ENCODE measurements at places on chromosomes 3 and 15.

DNA sequence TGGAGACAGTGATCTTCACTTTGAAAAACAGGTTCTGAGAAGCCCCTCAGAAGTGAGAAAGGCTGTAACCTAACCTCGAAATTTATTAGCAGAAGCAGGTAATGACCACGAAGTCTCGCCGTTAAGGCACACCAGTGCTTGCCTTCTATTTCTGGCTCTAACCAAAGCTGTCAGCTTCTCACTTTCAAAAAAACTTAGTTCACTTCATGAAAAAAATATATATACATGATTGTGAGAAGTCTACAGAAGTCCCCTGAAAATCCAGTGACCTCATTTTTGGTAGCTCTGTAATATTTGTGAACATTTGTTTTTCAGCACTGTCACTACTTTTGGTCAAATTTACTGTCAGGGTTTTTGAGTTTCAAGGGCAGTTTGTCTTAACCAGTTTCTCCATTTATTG, 19.1 kb upstream of the AKAP13 start:
- no peak for DNase-seq

DNA sequence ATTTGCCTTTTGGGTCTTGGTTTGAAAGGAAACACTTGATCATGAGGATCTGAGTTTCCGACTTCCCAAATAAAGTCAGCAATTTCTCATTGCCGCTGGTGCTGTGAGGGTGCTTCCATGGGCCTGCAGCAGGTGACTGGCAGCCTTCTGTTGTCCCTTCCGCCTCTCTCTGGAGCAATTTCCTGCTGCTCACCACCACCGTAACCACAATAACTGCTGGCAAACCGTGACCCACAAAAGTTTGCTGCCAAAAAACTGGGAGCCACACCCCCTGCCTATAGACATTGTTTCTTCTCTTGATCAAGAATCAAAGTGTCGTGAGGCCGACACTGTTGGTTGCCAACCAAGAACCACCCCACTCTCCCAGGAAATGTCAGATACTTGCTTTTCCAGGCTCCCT, 164.0 kb downstream of the NR2F2 start:
- no peak for DNase-seq

- no peak for DNase-seq
These were observed 70.7 kb downstream of the TTBK2 start for GRCh38 chr15:42849836-42850235.

- DNase-seq, result no peak
These were observed 45.5 kb downstream of the RFTN1 start for GRCh38 chr3:16468002-16468335.

DNA sequence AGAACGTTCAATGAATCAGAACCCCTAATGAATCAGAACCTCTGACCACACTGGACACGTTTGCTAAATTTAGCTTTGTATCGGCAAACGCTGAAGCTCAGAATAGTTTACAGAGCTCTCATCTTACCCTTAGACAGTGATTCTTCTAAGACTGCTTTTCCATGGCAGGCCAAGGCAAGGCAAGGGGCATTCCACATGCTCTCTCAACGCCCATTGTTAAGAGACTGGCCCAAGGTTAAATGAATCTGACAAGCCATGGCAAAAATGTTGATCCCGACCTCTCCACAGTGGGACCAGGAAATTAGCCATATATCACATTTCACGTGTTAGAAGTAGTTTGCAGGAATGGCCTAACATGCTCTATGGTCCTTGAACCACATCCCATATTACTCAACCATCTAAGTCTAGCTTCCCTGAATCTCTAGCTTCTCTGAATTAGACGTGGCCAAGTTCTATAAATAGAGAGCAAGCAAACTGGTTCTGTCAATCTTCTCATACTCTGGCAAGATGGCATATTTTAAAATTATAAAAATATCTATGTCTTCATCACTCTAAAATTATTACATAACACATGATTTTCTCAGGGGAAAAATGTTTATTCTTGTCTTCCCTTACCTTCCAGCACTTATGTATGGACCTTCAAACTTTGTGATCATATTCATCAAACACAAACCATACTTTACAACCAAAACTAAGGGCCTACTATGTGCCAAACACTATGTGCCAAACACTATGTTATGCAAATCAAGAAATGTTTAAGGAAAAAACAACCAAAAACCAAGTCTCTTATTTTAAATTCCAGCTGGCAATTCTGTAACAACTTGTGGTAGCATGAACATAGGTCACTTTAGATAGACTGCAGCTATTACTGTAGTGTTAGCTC, 54.3 kb downstream of the AAGAB start:
- DNase-seq, result no peak

DNA sequence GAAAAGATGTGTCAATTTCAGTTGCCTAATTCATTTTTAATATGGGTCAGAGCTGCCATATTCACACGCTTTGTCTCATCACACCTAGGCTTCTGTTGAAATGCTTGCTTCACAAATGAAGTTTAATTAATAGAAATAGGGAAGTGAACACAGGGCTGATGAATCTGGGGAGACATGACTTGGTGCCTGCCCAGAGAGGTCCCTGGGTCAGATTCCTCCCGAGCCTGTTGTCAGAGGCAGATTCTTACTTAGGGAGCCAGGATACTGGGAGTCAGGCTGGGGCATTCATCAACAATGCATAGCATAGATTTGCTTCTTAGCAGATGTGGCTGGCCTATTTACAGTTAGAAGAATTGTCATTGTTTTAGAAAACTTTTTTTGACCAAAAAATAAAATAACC, 90.6 kb downstream of the CACNA1D start:
- no peak for DNase-seq

DNA sequence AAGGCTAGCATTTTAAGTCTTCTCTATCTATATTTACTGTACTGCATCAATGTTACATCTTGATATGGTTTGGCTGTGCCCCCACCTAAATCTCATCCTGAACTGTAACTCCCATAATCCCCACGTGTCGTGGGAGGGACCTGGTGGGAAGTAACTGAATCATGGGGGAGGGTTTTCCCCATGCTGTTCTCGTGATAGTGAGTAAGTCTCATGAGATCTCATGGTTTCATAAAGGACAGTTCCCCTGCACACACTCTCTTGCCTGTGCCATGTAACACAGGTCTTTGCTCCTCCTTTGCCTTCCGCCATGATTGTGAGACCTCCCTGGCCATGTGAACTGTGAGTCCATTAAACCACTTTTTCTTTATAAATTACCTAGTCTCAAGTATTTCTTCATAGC, 161.5 kb downstream of the TBC1D5 start:
- DNase-seq, result no peak

GRCh38 chr3:14553871-14554270, 13.7 kb upstream of the GRIP2 start:
- no peak for DNase-seq

GRCh38 chr3:103083848-103084631, 649.2 kb downstream of the ZPLD1 start:
- no peak for DNase-seq

DNA sequence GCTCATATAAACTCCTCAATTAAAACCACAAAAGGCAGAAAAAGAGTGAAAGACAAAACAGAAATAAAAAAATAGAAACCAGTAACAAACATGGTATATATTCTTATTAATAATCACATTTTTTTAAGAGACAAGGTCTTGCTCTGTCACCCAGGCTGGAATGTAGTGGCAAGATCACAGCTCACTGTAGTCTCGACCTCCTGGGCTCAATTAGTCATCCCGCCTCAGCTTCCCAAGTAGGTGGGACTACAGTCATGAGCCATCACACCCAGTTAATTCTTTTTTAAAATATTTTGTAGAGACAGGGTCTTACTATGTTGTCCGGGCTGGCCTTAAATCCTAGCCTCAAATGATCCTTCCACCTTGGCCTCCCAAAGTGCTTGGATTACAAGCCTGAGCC, 37.1 kb downstream of the FAM240A start:
- no peak for DNase-seq
